ENCODE measurements at places on chromosomes 12 and 14.

DNA sequence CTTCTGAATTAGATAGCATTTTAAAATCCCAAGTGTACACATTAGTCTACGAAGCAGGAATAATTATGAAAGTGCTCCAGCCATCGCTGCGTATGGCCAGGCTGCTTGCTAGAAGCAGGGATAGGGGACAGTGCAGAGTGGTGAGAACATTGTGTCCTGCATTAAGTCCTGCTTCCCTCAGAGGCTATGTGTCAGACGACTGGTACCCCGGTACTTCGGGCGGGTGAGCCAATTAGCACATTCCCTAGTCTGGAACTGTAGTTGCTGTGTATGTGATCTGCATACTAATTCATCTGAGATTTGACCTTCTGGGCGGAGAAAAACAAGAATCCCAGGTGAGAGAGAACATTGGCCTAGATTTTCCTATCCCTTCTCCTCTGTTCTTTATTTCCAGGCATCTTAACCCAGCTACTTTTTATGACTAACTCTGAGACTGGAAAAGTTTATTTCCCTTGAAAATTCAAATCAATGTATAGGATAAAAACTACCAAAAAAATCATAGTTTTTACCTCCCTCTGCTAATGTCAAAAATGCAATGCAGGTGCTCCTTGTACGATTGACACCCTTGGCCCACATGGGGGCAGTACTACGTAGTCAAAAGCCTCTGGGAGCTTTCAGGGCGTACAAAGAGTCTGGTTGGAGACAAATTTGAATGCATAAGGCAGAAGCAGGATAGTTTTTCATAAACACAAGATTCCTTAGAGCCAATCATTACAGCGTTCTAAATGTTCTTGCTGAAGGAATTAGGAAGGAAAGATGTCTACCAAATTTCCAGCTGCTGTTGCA is 764.3 kb downstream of the NOVA1 start:
- peak; percentile 45 for DNase-seq

DNA sequence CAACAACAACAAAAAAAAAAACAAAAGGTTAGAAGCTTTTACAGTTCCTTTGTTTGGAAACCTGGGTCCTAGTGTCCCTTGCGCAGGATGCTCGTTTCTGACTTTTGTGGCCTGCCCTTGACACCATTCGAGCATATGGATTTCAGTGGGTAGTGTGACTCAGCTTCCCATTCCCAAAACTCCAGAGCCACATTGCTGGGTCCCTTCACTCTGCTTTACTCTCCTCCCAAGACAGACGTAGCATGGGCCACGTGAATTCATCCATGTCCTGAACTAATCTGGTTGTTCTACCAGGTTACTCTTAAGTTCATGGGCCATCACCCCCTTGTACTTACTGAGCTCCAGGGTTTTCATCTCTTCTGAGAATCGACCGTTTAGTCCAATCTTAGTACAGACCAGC is 68.0 kb upstream of the MAX start:
- no peak for DNase-seq

- DNase-seq: no peak
These were observed 4.7 kb downstream of the RILPL1 start for GRCh38 chr12:123528858-123529257.

DNA sequence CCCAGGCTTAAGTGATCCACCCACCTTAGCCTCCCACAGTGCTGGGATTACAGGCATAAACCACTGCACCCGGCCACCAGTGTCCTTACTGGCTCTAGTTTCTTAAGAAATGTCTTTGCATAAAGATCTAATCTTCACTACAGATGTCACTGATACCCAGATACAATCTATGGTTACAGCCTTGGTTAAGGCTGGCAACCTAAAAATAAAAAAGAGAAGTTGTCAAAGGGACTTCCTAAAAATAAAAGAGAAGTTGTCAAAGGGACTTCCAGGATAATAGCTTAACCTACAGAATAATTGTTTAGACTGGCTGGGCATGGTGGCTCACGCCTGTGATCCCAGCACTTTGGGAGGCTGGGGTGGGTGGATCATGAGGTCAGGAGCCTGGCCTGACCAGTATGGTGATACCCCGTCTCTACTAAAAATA is 27.6 kb downstream of the ETFBKMT start:
- DNase-seq: no peak

DNA sequence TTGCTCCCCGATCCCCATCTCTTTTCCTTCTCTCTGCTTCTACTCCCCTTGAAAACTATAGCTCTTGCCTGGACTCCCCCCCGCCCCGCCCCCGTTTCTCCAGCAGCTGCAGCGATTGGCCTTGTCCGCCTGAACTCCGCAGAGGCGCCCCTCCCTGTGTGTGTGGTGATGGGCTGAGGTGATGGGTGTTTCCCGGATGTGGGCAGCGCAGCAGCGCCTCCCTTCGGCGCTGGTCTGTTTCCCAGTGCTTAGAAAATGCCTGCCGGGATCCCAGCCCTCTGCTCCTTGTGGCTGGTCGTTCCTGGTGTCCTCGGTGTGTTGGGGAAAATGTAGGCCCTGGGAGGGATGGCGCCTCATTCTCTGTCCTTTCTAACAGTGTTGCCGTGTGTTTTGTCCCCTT is 43.3 kb downstream of the GALNT8 start:
- DNase-seq: peak; percentile 22

DNA sequence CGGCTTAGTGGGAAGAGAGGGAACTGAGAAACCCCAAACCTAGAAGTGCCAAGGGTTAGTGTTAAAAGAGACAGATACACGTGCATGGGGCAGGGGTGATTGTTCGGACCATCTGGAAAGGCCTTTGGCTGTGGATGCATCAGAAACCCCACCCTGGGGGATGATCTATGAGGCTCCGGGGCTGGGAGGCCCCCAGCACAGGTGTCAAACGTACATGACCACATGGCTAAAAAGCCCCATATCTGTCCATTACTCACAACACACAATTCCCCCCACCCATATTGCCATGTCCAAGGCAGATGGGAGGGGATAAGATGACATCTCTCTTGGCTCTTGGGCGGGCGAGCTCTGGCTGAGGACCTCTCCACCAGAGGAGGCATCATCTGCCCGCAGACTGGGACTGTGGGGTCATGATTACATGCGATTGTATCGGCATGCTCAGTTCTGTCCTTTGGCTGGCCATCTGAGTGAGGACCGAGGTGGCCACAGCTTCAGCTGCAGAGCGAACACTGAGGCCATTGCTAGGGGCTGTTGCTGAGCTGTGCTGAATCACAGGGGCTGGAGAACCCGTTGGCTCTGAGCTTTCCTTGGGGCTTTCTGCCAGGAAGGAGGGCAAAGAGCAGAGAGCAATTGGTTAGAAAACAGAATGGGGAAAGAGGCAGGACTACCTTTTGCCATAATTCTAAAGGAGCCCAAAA is 9.6 kb upstream of the NPFF start:
- DNase-seq: no peak

- DNase-seq: no peak
These were observed 2.3 kb downstream of the KIF26A start for GRCh38 chr14:104140463-104141331.

- no peak for DNase-seq
These were observed 7.6 kb downstream of the ADSS1 start for GRCh38 chr14:104731320-104732294.

DNA sequence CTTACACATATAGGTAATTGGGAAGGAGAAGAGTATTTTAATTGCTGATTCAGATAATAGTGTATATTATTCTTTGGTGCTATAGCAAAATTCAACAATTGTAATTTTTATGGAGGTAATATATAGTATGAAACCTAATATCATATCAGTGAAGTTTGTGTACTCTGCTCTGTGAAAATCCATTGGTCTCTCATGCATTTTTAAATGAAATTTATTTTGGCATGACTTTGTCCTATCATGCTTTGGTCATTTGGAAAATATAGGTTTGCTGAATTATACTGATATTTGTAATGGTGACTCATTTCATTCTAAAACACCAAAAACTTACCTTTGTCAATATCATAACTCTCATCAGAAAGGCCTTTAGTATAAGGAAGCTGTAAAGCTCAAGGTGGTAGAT is 962.0 kb upstream of the NOVA1 start:
- DNase-seq: no peak

DNA sequence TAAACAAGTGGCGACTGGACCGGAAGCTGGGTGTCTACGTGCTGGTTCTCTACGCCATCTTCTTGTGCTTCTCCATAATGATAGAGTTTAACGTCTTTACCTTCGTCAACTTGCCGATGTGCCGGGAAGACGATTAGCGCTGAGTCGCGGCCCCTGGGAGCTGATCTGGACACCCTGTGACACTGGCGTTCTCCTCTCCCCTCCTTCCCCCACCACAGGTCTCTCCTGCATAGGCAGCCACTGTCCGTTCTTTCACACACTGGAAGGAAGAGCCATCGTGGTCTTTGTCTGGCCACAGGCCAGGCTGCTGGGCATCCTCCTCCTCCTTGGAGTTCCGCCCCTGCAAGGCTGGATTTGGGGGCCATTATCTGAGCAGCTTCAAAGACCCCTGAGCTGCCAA is 20.1 kb upstream of the RIN3 start:
- no peak for DNase-seq

GRCh38 chr12:112989806-112990205 is 11.5 kb downstream of the OAS2 start:
- no peak for DNase-seq

- DNase-seq: no peak
These were observed 24.6 kb upstream of the ANP32D start for GRCh38 chr12:48447755-48448154.

DNA sequence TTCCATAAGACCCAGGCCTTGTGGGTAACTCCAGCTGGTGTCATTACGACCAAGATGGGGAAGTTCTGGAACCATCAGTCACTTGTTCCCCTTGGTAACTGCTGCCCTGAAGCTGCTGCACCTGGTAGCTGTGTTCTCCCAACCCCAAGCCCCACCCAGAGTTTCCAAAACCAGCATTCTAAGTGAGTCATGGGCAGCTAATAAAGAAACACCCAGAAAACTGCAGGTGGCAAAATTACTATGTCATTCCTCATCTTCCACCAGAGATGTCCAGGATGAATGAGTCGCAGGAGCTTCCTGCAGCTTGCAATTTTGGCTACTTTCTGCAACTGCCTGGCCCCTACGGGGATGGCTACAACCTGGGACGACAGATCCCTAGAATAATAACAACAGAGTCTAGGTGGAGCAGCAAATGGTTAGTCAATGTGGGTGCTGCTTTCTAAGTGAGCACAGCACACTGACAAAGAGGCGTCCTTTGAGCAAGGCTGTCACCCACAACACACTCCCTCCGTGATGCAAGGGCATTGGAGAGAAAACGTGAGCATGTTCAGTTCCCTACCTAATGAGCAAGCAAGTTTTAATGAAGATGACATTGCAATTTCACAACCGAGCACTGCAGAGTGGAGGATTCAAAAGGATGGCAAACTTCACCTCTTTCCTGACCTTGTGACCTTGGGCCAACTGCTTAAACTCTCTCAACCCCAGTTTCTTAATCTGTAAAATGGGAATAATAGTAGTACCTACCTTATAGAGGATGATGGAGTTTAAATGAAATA is 301.4 kb upstream of the NOS1 start:
- peak; percentile 71 for DNase-seq

- DNase-seq: peak; percentile 6
These were observed 497.1 kb downstream of the RPS29 start for GRCh38 chr14:49089107-49089506.

- peak; percentile 72 for DNase-seq
These were observed 36.8 kb downstream of the ZFP36L1 start for GRCh38 chr14:68756000-68756481.

GRCh38 chr12:26791301-26791791 is 41.6 kb downstream of the ITPR2 start:
- peak; percentile 69 for DNase-seq

- no peak for DNase-seq
These were observed 6.3 kb downstream of the MGP start for GRCh38 chr12:14879222-14879933.

DNA sequence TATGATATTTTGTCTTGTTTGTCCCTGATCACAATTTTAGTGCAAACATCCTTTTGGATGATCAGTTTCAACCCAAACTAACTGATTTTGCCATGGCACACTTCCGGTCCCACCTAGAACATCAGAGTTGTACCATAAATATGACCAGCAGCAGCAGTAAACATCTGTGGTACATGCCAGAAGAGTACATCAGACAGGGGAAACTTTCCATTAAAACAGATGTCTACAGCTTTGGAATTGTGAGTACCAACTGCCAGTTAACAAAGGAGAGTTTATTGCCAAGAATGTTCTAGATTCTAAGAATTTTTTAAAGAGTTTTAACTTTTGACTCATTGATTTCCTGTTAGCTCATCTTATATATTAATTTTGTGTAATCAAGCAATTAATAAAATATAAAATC is 55.4 kb downstream of the IRAK3 start:
- DNase-seq: peak; percentile 14

- peak; percentile 82 for DNase-seq
These were observed 360.8 kb downstream of the CCDC91 start for GRCh38 chr12:28550757-28551704.

- DNase-seq: peak; percentile 65
These were observed 42.0 kb downstream of the AREL1 start for GRCh38 chr14:74670726-74671411.

DNA sequence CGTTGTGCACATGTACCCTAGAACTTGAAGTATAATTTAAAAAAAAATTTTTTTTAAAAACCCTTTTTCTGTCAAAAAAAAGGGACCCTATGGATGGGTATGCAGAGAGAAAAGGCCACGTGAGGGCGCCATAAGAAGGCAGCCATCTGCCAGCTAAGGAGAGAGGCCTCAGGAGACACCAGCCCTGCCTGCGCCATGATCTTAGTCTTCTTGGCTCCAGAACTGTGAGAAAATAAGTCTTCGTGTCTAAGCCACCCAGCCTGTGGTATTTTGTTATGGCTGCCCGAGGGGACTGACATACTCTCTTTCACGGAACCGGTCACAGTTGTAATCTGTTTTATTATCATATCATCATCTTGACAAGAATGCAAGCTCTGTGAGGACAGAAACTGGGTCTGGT is 174.8 kb downstream of the EFCAB11 start:
- no peak for DNase-seq

GRCh38 chr14:20671597-20672283 is 12.6 kb upstream of the RNASE4 start:
- DNase-seq: no peak

DNA sequence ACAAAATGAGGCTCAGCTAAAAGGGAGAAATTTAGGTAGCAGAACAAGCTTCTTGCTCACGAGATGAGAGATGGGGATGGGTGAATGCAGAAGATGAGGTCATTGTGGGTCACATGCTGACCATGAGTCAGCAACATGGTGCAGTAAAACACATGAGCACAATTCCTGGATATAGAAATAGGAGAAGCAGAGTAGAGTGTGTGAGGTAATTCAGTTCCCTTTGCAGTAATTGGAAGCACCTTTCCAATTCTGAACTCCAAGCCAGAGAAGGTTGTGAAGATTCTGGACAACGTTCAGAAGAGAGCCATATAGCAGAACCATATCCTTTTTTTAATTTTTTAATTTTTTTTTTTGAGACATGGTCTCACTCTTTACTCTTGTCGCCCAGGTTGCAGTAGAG is 62.0 kb upstream of the LMNTD1 start:
- DNase-seq: peak; percentile 85

DNA sequence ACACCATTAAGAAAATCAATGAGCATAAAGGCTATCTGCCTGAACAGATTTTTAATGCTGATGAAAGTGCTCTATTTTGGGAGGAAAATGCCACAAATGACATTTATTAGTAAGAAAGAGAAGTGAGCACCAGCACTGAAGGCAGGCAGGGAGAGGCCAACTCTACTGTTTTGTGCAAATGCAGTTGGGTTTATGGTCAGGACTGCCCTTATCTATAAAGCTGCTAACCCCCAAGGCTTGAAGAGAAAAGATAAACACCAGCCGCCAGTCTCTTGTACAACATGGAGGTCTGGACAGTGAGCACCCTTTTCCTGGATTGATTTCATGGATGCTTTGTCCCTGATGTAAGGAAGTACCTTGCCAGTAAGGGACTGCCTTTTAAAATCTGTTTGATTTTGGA is 246.8 kb upstream of the SFSWAP start:
- no peak for DNase-seq

GRCh38 chr12:104974626-104975290 is 11.4 kb upstream of the NOPCHAP1 start:
- DNase-seq: peak; percentile 66
